ENCODE measurements at places on chromosomes 5 and 9. TPM values are rescaled to one million over a fixed set of nuclear protein-coding genes. Genes with fewer than 3 reads are reported as not detected.
A peak's percentile ranks its signal among the peaks of the same experiment; 100 is the strongest.

DNA sequence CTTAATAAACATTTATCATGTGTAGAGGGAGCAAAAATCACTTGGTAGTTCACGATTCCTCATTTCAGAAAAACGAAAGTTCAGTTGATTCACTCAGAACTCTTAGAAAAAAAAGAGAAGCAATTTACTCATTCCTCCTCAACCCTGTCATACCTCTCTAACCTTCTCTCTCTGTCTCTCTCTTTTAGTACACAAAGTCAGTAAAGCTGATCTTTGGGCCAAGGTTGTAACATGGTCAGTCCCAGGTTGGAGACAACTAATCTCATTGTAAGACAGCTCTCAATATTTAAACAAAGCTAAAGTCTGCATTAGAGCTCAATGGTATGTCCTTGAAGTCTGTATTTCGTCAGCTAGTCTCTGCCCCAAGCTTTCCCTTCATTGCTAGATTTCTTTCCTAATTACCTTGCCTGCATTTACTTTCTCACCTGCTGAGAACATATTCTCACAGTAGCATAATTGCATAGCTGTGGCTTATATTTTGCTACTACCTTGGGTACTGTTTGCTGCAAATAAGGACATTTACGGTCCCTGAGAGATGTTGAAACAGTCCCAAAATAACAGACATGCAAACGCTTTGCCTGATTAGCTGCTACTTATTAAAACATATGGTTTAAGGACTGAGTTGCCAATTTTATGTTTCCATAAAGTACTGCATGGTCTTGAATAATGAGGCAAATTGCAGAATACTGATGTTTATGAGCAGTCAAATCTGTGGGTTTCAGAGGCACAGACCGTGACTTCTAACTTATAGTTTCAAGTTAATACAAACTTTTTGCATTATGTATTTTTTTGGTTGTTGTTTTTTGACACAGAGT lies 138.3 kb downstream of the GPBP1 start:
- H3K36me3 ChIP-seq, result no peaks in the 10 kb centered on the region
- DNase-seq, result no peak
- no peak overlapping the region for H3K27ac ChIP-seq
- 0 out of 2 replicates have a peak, but pooled peaks cover 5% of the 10 kb centered on the region for H3K4me1 ChIP-seq
- no peaks in the 10 kb centered on the region for H3K27me3 ChIP-seq

GRCh38 chr5:3105172-3105571 lies 353.7 kb upstream of the IRX2 start:
- no peak for DNase-seq
- H3K27ac ChIP-seq, result no peak overlapping the region
- H3K27me3 ChIP-seq, result no peaks in the 10 kb centered on the region
- H3K36me3 ChIP-seq, result no peaks in the 10 kb centered on the region

Gene GDA
- total RNA-seq, result 4.1 TPM

- no peaks in the 10 kb centered on the region for H3K4me1 ChIP-seq
- no peaks in the 10 kb centered on the region for H3K27me3 ChIP-seq
- H3K36me3 ChIP-seq, result no peaks in the 10 kb centered on the region
- no peak overlapping the region for H3K4me3 ChIP-seq
- no peak overlapping the region for H3K27ac ChIP-seq
- DNase-seq, result no peak
Observed at GRCh38 chr5:174427304-174427703, 297.1 kb upstream of the MSX2 start.

DNA sequence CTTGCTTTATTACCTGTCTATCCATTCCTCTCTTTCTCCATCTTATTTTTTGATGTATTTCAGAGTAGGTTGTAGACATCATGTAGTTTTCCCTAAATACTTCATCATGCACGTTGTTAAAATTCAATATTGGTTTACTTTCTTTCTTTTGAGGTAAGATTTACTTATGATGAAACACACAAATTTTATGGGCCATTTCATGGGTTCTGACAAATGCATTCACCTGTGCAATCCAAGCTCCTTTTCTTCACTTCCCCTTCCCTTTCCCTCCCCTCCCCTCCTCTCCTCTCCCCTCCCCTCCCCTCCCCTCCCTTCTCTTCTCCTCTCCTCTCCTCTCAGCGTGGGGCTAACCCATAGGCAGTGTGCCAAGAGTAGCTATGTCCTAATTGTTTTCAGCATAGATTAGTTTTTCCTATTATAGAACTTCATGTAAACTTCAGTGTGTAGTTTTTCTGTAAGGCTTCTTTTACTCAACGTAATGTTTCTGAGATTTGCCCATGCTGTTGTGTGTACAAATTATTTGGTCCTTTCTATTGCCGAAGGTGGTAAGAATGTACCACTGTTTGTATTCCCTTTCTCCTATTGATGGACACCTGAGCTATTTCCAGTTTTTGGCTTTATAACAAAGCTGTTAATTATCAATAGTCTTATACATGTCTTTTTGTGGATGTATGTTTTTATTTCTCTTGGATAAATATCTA lies 92.9 kb upstream of the CLINT1 start:
- H3K36me3 ChIP-seq, result no peaks in the 10 kb centered on the region
- H3K4me1 ChIP-seq, result peaks cover 17% of the 10 kb centered on the region
- no peaks in the 10 kb centered on the region for H3K27me3 ChIP-seq

GRCh38 chr5:131991593-131992324 lies 19.7 kb downstream of the ACSL6 start:
- peak; percentile 11 for DNase-seq
- no peak overlapping the region for H3K27ac ChIP-seq
- H3K36me3 ChIP-seq, result no peaks in the 10 kb centered on the region
- H3K4me3 ChIP-seq, result no peak overlapping the region

Gene NACC2
- total RNA-seq, result 16.5 TPM

Gene ZFP37
- total RNA-seq, result 5.0 TPM

Gene TRPM6
- 0.47 TPM for total RNA-seq

GRCh38 chr9:136352682-136353081 lies 10.9 kb downstream of the DNLZ start:
- H3K27me3 ChIP-seq, result no peaks in the 10 kb centered on the region
- DNase-seq, result no peak
- no peaks in the 10 kb centered on the region for H3K36me3 ChIP-seq
- no peak overlapping the region for H3K27ac ChIP-seq
- H3K4me1 ChIP-seq, result no peaks in the 10 kb centered on the region
- H3K4me3 ChIP-seq, result no peak overlapping the region

DNA sequence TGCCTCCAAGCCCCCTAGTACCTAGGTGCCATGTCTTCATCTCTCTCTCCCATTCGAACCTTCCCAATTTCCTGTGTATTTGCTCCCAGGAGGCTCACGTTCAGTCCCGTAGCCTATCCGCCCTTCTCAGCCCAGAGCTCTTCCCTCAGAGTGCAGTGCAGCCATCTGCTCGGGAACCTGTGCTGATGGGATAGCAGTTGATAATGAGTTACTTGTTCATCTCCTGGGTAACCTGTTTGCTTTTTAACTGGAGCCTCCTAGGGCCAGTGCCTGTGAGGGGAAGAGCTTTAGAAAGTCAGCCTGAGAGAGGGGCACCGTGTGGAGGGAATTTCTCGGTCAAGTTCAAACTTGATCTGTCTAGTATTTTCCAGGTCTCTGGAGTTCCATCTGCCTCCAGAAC lies 229.8 kb upstream of the IL12B start:
- H3K27me3 ChIP-seq, result no peaks in the 10 kb centered on the region
- DNase-seq, result no peak
- no peaks in the 10 kb centered on the region for H3K36me3 ChIP-seq
- H3K27ac ChIP-seq, result no peak overlapping the region

Gene KDM4C
- 43.8 TPM for total RNA-seq

Gene LPCAT1
- total RNA-seq, result 263 TPM

- DNase-seq, result no peak
- H3K4me1 ChIP-seq, result peaks cover 46% of the 10 kb centered on the region
- H3K36me3 ChIP-seq, result no peaks in the 10 kb centered on the region
Observed at GRCh38 chr9:77271023-77271690, 93.8 kb downstream of the VPS13A start.

GRCh38 chr9:109811876-109812275 lies 31.9 kb downstream of the PALM2AKAP2 start:
- no peaks in the 10 kb centered on the region for H3K27me3 ChIP-seq
- no peak for DNase-seq

- H3K27me3 ChIP-seq, result no peaks in the 10 kb centered on the region
- no peak overlapping the region for H3K27ac ChIP-seq
- H3K36me3 ChIP-seq, result no peaks in the 10 kb centered on the region
Observed at GRCh38 chr5:123528065-123528464, 16.1 kb downstream of the CSNK1G3 start.

GRCh38 chr5:22372376-22372775 lies 480.8 kb downstream of the CDH12 start:
- H3K4me3 ChIP-seq, result no peak overlapping the region
- H3K36me3 ChIP-seq, result no peaks in the 10 kb centered on the region
- H3K27ac ChIP-seq, result no peak overlapping the region
- H3K4me1 ChIP-seq, result no peaks in the 10 kb centered on the region
- no peak for DNase-seq

Gene ARHGEF28
- total RNA-seq, result 1.3 TPM

- no peak overlapping the region for H3K27ac ChIP-seq
- H3K4me1 ChIP-seq, result no peaks in the 10 kb centered on the region
- no peaks in the 10 kb centered on the region for H3K27me3 ChIP-seq
Observed at GRCh38 chr5:1897386-1897785, 14.7 kb upstream of the IRX4 start.

DNA sequence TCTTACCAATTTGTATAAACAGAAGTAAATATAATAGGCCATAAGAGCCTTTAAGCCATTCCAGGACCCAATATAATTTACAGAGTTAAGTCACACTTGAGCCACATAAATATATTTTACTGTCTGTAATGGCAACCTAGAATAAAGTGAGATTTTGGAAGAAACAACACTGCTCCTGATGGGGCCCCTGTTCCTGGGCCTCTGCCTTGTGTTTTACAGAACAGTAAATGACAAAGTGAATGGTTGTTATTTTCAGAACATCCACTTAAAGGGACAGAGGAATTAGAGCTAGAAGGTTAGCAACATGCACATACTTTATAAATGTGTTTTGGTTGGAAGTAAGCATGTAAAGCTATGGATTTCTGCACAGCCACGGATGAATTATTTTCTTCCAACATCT lies 3.6 kb downstream of the PTGER4 start:
- no peak for DNase-seq
- no peaks in the 10 kb centered on the region for H3K36me3 ChIP-seq
- peaks cover 9% of the 10 kb centered on the region for H3K4me1 ChIP-seq
- no peak overlapping the region for H3K27ac ChIP-seq
- peaks cover 44% of the 10 kb centered on the region for H3K27me3 ChIP-seq
- H3K4me3 ChIP-seq, result no peak overlapping the region

DNA sequence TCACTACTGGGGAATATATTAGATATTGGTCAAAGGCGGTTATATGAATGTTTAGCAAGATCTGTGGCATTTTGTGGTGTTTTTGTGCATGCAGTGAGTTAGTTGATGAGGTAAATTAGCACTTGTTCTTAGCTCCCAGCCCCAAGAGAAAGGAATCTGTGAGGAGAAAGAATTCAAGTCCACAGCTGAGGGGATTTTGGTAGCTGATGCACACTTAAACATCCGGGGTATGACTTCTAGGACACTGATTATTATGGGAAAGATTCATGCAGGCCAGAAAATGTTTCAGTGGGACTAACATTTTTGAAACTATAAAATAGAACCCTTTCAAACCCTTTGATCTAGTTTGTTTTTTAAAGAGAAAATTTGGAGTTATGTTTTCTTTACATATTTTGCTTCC lies 118.2 kb upstream of the RPS23 start:
- no peak overlapping the region for H3K4me3 ChIP-seq
- H3K36me3 ChIP-seq, result no peaks in the 10 kb centered on the region
- no peaks in the 10 kb centered on the region for H3K4me1 ChIP-seq
- no peak for DNase-seq

DNA sequence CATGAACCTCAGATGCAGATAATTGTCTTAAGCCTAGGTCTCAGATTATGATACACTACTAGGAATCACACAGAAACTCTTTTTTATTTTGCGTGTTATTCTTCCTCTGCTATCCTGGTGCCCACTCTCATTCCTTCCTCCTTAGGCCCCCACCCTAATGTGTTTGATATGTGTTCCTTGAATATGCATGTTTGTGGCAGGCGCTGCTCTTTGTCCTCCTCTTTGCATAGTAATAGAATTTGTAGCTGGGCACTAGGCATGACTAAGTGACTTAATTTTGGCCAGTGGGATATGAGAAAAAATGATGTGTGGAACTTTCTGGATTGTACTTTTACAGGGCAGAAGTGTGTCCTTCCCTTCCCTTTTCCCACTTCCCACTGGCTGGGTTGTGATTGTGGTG lies 345.1 kb downstream of the RAB3C start:
- H3K27ac ChIP-seq, result no peak overlapping the region
- H3K4me1 ChIP-seq, result peaks cover 33% of the 10 kb centered on the region
- H3K36me3 ChIP-seq, result no peaks in the 10 kb centered on the region

- no peaks in the 10 kb centered on the region for H3K4me1 ChIP-seq
- peak; percentile 40 for DNase-seq
- H3K27me3 ChIP-seq, result no peaks in the 10 kb centered on the region
- H3K27ac ChIP-seq, result no peak overlapping the region
- H3K4me3 ChIP-seq, result peak overlapping the region; percentile 70
Observed at GRCh38 chr9:136977649-136978072, 357 bp downstream of the PTGDS start.

DNA sequence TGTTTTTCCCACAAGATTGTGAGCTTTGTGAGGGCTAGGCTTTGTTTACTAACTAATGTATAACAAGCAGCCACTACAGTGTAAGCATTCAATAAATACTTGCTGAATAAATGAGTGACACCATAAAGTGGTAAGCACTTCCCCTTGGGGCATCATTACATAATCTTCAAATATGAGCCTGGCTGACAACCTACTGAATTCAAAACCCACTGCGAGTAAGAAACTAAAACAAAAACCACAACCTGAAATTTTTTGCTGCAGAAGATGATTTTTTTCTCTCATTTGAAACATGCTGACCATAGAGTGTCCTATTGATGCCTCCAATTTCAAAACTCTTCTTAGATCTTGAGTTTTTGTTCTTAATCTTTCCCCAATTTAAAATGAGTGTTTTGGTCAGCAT lies 331.3 kb upstream of the CCNG1 start:
- H3K27ac ChIP-seq, result no peak overlapping the region
- no peaks in the 10 kb centered on the region for H3K4me1 ChIP-seq
- H3K36me3 ChIP-seq, result no peaks in the 10 kb centered on the region
- no peaks in the 10 kb centered on the region for H3K27me3 ChIP-seq

Gene IL33
- total RNA-seq, result not detected

- H3K27ac ChIP-seq, result no peak overlapping the region
- no peaks in the 10 kb centered on the region for H3K4me1 ChIP-seq
- H3K4me3 ChIP-seq, result no peak overlapping the region
- H3K27me3 ChIP-seq, result no peaks in the 10 kb centered on the region
- no peak for DNase-seq
Observed at GRCh38 chr5:73799401-73799972, 173.5 kb downstream of the ARHGEF28 start.

Gene IL31RA
- not detected for total RNA-seq

Measured in GM23338 (cell line).